ENCODE measurements at places on chromosomes 3 and 15.

DNA sequence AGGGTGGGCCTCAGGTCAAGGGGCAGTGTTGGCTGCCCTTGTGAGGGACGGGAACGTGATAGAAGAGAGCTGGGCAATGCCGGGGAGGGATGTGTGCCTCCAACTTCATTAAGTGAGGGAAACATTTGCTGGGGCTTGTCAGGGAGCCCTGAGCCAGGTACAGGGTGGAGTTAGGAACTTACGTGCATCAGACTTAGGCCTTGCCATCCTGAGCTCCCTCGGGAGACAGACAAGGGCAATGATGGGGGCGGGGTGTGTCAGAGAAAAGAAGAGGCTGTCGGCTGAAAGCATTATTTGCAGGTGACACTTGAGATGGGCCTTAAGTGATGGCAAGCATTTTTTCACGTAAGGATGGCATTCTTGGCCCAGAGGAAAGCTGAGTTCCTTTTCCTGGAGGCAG lies 1.6 kb downstream of the FAM131A start:
- no peak for DNase-seq

- no peak for DNase-seq
Observed at GRCh38 chr3:127629467-127630403, 750 bp downstream of the PODXL2 start.

GRCh38 chr3:64837126-64837738 lies 149.4 kb upstream of the ADAMTS9 start:
- no peak for DNase-seq

GRCh38 chr3:41684797-41685735 lies 276.8 kb downstream of the ULK4 start:
- peak; percentile 85 for DNase-seq

DNA sequence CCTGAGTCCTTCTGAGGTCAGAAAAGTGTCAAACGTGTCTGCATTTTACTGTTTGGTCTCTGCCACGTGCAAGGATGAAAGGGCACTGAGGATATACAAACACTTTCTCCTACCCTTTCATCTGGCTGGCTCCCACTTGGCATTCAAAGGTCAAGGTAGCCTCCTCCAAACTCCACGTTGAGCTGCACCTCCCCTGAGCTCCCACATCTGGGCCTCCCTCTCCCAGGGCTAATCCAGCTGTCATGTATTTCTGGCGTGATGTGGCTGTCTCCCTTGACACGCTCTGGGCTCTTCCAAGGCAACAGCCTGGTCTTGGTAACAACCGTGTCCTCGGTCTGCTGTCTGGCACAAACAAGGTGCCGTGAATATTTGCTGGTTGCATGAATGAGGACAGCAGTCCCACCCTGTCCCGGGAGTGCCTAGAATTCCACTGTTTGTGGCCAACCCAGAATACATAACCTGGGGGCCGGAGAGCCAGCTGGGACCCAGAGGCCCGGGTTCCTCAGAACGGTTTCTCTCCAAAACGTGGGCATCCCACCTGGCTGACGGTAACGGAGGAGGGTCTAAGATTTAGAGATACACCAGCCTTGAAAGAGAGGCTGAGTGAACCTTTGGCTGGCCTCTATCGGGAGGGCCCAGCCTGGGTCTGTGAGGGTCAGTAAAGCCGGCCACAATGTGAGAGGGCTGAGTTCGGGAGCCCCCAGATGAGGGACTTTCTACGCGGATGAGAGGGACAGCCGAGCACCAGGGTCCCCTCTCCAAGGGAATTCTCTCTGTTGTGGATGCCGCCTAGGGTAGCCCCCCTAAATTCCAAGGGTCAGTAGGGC lies 767 bp downstream of the GLT8D1 start:
- peak; percentile 27 for DNase-seq

DNA sequence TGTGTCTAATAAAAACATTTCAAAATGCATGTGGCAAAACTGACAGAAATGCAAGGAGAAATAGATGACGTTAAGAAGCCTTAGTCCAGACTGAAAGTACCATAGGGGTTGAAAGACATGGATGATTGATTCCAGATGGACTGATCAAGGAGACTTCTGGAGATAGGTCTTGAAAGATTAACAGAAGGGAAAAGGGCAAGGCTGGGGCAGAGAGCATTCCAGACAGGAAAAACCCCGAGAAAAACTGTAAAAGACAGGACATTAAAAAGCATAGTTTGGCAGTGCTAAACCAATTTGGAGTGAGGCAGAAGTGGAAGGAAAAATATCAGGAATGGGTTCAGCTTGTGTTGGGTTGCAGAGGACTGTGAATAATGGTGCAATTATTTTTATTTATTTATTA lies 375.2 kb upstream of the SGO1 start:
- DNase-seq = peak; percentile 24

DNA sequence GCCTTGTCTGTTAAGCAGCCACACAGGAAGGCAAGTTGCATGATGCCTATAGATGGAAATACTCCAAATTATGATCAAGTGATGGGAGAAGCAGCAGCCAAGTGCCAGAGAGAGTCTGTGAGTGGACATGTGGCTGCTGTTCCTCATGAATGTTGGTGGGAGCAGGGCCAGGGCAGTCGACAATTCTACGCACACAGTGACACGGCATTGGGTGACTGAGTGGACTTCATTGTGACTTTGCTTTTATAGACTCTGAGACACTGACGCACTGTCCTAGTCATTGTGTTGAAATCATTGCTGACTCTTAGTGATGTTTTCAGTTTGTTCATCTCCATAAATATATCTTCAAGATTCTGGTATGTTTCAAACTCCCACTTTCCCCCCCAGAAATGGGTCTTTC lies 246.3 kb upstream of the SEMA6D start:
- no peak for DNase-seq

- peak; percentile 44 for DNase-seq
Observed at GRCh38 chr15:34109797-34110663, 8.1 kb downstream of the PGBD4 start.

DNA sequence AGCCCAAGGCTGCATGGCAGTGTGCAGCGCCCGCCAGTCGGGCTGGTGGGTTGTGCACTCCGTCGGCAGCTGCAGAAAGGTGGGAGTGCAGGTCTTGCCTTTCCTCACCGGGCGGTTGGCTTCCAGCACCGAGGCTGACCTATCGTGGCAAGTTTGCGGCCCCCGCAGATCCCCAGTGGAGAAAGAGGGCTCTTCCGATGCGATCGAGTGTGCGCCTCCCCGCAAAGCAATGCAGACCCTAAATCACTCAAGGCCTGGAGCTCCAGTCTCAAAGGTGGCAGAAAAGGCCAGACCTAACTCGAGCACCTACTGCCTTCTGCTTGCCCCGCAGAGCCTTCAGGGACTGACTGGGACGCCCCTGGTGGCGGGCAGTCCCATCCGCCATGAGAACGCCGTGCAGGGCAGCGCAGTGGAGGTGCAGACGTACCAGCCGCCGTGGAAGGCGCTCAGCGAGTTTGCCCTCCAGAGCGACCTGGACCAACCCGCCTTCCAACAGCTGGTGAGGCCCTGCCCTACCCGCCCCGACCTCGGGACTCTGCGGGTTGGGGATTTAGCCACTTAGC lies 4.3 kb downstream of the ISL2 start:
- DNase-seq = no peak

- no peak for DNase-seq
Observed at GRCh38 chr3:9902372-9903237, at the start of gene IL17RE. TSS of gene IL17RE (plus strand) at chr3:9902848. CDS start at chr3:9902933, 85 bp downstream.

GRCh38 chr3:4693620-4694019 lies 200.5 kb downstream of the ITPR1 start:
- no peak for DNase-seq

DNA sequence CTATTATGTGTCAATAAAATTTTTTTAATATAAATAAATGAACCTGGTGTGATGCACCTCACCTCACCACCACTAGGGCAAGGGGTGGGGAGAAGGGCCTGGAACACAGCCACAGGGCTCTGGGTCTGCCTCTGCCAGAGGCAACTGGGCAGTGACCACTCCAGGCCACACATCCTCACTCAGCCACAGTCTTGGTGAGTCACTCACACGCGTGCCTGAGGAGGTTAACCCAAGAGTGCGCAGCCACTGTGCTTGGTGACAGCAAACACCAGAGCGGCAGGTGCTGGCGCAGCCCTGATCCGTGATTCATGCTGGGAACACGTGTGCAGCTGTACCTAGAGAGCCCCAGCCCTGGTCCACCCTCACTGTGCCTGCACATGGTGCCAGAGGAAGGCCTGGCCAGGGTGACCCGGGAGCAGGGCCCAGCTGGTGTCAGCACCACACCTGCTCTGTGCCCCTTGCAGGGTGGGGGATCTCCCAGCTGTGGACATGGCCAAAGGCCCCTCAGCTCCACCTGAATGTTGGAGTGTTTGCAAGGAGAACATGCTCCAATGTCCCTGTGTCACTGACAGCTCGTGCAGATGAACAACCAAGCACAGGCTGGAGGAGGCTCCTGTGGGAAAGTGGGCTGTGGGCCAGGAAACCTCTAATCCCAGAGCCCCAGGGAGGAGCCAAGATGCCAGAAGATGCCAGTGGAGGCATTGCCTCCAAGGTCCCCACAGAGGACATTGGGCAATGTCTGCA lies 2.1 kb downstream of the SLC41A3 start:
- DNase-seq = peak; percentile 19

DNA sequence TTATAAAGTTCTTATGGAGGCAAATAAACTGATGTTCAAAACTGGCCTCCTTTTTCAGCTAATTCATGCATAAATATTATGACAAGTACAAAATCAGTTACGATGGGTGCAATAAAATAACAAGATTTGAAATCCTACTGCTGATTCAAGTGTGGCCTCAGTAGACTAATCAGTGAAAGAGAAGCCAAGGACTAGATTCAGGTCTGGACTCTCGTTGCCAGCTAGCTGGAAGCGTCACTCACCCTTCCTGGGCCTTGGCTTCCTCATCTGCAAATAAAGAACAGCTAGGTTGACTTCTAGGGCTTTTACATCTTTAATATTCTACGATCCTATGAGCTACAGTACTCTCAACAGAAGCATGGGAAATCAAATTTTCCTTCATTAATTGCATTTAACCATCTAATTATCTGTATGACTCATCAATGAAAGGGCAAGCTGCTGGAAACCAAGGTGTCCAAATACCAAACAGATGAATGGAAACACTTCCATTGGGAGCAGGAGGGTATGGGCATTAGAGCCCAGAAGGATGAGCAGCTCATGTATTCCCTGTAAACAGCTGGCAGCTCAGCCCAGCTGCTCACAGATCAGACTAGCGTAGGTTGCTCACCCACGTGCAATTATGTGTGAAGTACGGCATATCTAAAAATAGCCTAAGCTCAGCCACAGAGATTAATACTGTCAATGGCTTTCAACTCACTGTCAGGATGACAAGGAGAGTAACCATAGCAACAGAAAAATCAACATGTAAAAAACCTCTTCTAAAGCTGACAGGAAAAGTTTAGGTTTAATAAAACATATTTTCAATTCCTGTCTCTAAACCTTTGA lies 294.8 kb downstream of the PLCL2 start:
- DNase-seq = peak; percentile 58

GRCh38 chr3:188185717-188186251 lies 31.8 kb downstream of the LPP start:
- DNase-seq = peak; percentile 58

- DNase-seq = peak; percentile 22
Observed at GRCh38 chr3:191350396-191351090, 20.2 kb upstream of the UTS2B start.

DNA sequence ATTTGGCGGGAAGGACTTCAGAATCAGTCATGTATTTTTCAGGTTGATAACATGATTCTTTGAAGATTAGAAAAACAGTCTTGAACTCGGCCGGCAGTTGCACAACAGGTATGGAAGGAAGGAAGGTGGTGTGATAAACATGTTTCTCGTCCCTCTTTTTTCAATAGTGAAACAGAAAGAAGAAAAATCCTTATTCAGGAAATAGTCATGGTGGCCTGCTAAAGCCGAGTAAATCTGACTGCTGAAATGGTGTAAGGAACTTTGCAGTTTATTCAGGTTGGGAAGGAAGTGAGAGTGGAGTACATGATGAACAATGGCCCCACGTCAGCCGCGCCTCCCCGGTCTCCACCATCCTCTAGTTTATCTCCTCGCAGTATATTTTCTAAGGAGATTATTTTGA lies 6.7 kb downstream of the RASGRP1 start:
- no peak for DNase-seq

GRCh38 chr3:107962946-107963345 lies 127.9 kb downstream of the CD47 start:
- no peak for DNase-seq

DNA sequence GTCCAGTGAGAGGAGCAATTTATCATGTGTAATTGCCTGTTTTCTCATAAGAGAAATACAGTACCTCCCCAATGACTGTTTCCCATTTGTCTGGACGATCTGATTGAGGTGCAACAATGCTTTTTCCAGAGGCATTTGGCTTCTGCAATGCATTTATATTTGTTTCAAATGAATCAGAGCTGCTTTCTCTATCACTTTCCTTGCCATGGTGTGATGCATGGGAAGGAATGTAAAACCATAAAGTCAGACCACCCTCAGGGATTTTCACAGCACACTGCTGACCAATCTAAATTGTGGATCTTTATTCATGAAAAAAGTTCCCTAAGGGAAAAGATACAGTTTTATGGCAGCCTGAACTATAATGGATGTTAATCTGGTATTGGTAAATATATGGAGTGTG lies 333.0 kb downstream of the ZNF385D start:
- peak; percentile 66 for DNase-seq

DNA sequence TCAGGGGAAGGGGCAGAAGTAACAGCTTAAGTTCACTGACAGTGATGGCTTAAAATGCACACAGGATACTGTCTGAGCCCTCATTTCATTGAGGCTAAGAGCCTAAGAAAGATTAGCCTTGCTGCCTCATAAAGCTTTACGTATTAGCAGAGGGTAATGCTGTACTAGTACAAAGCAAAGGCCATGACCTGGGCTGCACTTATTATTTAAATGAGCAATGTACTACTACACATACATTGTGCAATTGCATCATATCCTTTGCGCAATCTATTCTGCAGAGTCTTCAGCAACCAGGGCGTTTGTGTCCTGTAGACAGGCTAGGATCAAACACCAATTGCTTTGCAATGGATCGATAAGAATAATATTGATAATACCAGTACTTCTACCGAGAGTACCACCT lies 221.8 kb downstream of the TPRG1 start:
- DNase-seq = peak; percentile 2

- DNase-seq = no peak
Observed at GRCh38 chr15:40543631-40544294, 21.1 kb downstream of the CCDC32 start.

- peak; percentile 94 for DNase-seq
Observed at GRCh38 chr15:70101459-70102113, 3.9 kb upstream of the TLE3 start.

- peak; percentile 33 for DNase-seq
Observed at GRCh38 chr3:185687271-185687878, 101.3 kb downstream of the SENP2 start.

GRCh38 chr3:38916706-38917105 lies 100.7 kb upstream of the SCN10A start:
- peak; percentile 9 for DNase-seq
